HFFc6 (cell line): ENCODE measurements at places on chromosomes 16 and 17.

GRCh38 chr17:6815775-6816174 is 15.8 kb downstream of the TEKT1 start:
- no peak for DNase-seq

DNA sequence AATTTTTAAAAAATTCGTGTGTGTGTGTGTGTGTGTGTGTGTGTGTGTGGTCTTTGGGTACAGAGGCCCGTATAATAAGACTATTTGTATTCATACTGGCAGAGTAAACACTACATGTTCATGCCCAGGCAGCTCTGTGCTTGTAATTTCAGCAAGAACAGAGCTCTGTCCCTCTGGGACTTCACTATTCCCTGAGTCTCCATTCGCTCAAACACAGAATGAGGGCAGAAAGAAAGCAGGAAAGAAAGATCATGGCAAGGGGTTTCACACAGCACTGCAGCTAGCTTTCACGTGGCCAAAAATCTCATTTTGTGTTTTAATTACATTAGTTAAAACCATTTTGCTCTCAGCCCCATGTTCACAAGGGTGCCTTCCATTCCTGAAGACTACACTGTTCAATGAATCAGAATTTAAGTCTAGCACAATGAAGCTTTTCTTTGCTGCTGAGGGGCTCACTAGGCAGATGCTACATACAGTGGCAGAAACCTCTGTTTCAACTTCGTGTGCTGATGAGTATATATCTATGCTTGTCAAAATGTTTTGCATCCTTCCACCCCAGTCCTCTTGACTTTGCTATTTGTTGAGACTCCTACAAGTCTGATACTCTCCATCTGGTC is 198.4 kb upstream of the C17orf78 start:
- no peak for DNase-seq

DNA sequence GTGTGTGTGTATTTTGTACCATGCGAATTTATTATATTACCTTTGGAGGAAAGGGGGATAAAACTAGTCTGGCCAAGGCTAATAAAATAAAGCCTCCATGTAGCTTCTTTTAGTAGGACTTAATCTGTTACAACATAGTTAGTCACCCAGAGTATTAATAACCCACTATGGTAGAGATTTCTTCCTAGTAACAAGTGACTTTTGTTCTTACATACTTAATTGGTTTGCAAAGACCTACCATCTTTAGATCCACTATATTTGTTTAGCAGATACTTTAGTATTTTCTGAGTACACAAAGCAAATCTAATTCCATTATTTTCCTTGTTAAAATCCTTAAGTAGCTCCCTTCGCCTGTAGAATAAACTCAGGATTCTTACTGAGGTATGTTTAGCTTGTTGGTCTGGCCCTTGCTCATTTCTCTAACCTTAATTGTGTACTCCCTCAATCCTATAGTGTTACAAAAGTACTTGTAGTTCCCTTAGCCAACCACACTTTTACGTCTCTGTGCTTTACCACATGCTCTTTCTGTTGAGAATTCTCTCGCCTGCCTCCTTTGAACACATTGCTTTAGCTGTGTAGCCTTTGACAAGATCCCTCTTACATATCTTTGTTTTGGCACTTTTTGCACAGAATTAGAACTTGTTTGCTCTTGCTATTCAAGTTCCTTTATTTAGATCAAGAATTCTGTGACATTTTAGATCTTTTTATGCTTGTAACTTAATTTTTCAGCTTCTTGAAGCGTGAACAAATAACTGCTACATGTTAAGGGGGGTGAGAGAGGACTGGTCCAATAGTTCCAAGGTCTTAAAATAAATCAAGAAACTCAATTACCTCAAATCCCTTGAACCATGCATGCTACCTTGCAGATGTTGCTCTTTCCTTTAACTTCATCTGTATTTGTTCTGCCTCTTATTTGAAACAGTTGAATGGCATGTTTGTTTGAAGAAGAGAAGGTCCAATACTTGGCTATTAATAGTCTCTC is 23.8 kb downstream of the CLTC start:
- DNase-seq = peak; percentile 67

DNA sequence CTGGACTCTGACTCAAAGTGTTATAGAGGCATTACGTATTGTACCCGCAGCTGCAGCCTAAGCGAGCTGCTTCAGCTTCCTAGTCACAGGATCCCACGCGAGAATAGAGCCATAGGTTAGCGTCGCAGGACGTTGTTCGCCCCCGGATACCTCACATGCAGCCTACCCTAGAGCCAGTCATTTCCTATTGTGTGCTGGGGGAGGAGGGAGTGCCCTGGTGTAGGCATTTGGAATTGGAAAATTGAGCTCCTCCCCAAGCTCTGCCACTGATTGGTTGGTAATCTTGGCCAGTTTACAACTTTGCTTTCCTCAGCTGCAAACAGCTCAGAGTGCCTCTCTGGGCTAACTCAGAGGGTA is 530 bp downstream of the NAA60 start:
- DNase-seq = peak; percentile 61

GRCh38 chr16:58755989-58756649 is 22.0 kb upstream of the GOT2 start:
- peak; percentile 34 for DNase-seq

- DNase-seq = peak; percentile 76
Observed at GRCh38 chr17:82297280-82297713, 20.1 kb downstream of the CD7 start.

DNA sequence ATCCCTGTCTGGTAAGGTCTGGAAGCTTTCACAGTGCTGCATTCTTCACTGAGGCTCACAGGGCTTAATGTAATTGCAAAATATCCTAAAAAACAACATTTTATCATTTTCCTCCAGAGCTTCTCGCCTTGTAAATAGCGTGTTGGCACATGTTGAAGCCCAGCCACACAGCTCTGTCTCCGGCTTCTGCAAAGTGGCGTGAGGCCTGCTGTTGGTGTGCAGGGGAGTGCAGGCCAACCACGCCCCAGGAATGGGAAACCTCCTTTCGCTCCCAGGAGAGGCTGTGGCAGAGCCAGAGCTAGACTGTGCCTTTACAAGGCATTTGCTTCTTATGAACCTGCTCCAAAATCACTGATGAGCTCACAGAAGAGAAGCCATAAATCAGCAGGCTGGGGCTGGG is 248.2 kb upstream of the MAF start:
- no peak for DNase-seq

GRCh38 chr16:64153718-64154117 is 968.1 kb downstream of the CDH11 start:
- DNase-seq = peak; percentile 63

- DNase-seq = no peak
Observed at GRCh38 chr16:81740169-81740568, 38.9 kb upstream of the PLCG2 start.

- no peak for DNase-seq
Observed at GRCh38 chr17:50935996-50936266, 69.8 kb upstream of the TOB1 start.

GRCh38 chr17:4579678-4580077 is 4.7 kb upstream of the SMTNL2 start:
- DNase-seq = no peak

- DNase-seq = no peak
Observed at GRCh38 chr16:87713451-87714229, 52.1 kb downstream of the KLHDC4 start.

GRCh38 chr17:75487351-75488070 is 27.8 kb downstream of the CASKIN2 start:
- no peak for DNase-seq

DNA sequence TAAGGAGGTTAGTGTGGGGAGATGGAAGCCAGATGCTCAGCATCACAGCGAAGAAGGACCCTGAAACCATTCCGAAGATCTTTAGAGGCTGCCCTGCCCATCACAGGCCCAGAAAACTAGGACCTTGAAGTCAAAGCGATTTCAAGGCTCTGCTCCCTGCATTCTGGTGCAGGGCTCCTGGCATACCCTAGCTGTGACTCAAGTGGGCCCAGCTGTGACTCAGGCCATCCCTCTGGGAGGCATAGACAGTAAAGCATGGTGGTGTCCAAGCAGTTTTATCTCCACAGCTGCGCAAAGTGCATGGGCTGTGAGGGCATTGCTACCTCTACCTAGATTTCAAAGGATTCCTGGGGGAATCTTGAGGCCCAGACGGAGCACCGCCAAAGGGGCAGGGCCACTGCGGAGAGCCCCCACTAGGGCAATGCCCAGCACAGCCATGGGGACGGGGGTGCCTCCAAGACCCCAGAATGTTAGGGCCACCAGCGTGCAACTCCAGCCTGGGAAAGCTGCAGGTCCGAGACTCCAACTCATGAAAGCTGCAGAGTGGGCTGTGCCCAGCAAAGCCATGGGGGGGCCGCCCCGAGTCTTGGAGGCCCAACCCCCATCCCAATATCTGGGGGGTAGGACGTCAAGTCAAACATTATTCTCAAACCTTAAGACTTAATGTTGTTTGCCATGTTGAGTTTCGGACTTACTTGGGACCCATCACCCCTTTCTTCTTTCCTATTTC is 11.7 kb upstream of the ZNF594 start:
- peak; percentile 56 for DNase-seq

DNA sequence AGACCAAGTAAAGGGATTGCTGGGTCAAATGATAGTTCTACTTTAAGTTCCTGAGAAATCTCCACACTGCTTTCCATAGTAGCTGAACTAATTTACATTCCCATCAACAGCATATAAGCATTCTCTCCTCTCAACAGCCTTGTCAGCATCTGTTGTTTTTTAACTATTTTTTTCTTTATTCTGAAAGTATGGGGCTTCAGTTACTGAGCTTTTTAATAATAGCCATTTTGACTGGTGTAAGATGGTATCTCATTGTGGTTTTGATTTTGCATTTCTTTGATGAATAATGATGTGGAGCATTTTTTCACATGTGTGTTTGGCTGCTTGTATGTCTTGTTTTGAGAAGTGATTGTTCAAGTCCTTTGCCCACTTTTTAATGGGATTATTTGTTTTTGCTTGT is 2.5 kb downstream of the KRTAP2-2 start:
- DNase-seq = peak; percentile 79

- DNase-seq = no peak
Observed at GRCh38 chr16:20859699-20860098, 40.5 kb downstream of the DCUN1D3 start.

DNA sequence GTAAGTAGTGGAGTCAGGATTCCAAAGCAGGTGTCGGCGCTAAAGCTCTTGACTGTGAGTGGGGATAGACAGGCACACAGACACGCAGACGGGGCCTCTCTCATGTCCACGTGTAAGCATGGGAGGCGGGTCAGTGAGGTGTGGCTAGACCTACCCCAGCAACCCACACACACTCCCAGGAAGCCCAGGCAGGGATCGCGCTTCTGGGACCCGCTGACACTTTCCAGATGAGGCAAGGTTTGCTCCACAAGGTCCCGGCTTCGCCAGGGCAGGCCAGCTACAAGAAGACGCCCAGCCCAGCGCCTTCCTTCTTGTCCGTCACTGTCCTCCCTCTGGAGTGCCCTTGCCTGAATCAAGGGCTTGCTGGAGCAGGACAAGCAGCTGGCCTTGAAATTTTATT is 213.8 kb upstream of the RPL38 start:
- DNase-seq = no peak

DNA sequence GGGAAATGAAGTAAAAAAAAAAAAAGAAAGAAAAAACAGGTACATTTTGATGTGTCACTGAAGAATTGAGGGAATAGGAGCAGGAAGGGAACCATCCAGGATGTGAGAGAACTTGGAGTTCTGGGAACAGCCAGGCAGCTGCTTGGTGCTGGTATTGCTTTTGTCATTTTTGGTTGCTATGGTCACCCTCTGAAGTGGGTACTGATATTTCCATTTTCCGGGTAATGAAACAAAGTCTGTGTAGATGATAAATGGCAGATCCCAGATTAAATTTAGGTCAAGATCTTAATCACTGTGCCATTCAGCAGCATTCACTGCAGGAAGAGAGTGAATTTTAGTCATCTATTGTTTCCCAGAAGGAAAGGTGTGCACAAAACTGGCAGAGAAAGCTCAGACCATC is 93.6 kb downstream of the ABCA8 start:
- no peak for DNase-seq

GRCh38 chr17:33292981-33293867 is at the start of gene ASIC2:
Gene ASIC2, minus strand, starts transcription at chr17:33293295.
- DNase-seq = no peak

DNA sequence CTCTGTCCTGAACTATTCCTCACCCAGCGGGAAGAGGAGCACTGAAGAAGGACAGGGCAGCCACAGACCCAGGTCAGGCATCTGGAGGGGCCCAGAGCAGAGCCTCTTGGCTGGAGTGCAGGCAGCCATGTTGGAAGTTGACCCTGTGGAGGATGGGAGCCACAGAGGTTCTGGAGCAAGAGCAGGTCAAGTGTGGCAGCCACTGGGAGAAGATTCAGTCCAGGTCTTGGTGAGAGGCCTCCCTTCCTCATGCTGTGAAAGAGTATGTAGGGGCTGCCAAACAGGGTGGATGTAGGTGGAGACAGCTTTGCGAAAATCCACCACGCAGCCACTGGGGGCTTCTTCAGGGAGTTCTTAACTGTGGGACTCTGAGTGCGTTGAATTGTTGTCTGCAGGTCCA is 590 bp upstream of the CD79B start:
- DNase-seq = no peak

GRCh38 chr16:79104567-79104966 is 496.0 kb downstream of the MAF start:
- no peak for DNase-seq

GRCh38 chr16:62596125-62596524 is 559.9 kb upstream of the CDH8 start:
- DNase-seq = no peak

DNA sequence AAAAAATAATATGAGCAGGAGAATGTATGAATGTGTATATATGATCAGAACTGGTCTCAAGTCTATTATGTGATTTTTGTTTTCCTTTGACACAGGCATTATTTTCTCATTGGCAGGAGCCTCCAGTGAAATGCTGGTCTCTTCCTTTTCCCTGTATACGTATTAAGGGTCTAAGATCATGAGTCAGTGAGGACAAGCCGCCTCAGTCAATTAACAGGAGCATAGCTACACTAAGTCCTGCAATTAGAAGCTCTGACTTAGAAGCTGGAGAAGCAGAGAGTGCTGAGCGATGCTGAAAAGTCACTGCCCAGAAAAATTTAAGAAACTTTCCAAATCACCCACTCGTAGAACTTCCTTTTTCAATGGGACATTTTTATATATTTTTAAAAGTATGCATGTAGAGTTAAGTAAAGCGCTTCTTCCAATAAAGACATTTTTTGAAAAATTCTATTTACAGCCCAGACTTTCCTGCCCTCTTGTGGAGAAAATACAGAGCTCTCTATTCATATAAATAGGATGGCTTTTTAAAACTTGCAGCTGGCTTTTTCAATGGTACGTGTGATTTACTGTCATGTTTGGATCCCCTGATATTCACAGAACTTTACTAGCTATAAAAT is 70.2 kb upstream of the PSMD7 start:
- peak; percentile 2 for DNase-seq
